ENCODE measurements at places on chromosomes 5 and 9. TPM values are rescaled to one million over a fixed set of nuclear protein-coding genes. Genes with fewer than 3 reads are reported as not detected.

Gene C1QTNF2
- 2.0 TPM for total RNA-seq

Gene FAM120A
- total RNA-seq, result 106 TPM

Gene ASPN
- total RNA-seq, result 1.00 TPM

Gene NME5
- total RNA-seq, result 1.7 TPM

Gene ECSCR
- total RNA-seq, result 0.55 TPM

Gene KCNMB1
- under 0.01 TPM for total RNA-seq

Gene SERF1A
- 5.9 TPM for total RNA-seq

Gene WDR5
- total RNA-seq, result 20.1 TPM

Gene PCDHB11
- total RNA-seq, result under 0.01 TPM

Gene NR2F1-AS1
- total RNA-seq, result 20.1 TPM

Gene ZNF879
- total RNA-seq, result 7.6 TPM

Gene SIT1
- total RNA-seq, result not detected

Gene SLC25A2
- total RNA-seq, result 0.50 TPM

Gene NR6A1
- total RNA-seq, result 1.3 TPM

Gene ADAMTS16
- 0.77 TPM for total RNA-seq

Gene INSYN2B
- total RNA-seq, result 11.2 TPM

Gene STOML2
- 303 TPM for total RNA-seq

Data from uterine smooth muscle cell (primary cell).